ENCODE measurements at places on chromosomes 1 and 21.
A peak's percentile ranks its signal among the peaks of the same experiment; 100 is the strongest.

GRCh38 chr1:59220356-59220755 is 76.5 kb upstream of the FGGY start:
- no peak for DNase-seq

GRCh38 chr1:29854700-29855276 is 618.5 kb downstream of the PTPRU start:
- DNase-seq = no peak

DNA sequence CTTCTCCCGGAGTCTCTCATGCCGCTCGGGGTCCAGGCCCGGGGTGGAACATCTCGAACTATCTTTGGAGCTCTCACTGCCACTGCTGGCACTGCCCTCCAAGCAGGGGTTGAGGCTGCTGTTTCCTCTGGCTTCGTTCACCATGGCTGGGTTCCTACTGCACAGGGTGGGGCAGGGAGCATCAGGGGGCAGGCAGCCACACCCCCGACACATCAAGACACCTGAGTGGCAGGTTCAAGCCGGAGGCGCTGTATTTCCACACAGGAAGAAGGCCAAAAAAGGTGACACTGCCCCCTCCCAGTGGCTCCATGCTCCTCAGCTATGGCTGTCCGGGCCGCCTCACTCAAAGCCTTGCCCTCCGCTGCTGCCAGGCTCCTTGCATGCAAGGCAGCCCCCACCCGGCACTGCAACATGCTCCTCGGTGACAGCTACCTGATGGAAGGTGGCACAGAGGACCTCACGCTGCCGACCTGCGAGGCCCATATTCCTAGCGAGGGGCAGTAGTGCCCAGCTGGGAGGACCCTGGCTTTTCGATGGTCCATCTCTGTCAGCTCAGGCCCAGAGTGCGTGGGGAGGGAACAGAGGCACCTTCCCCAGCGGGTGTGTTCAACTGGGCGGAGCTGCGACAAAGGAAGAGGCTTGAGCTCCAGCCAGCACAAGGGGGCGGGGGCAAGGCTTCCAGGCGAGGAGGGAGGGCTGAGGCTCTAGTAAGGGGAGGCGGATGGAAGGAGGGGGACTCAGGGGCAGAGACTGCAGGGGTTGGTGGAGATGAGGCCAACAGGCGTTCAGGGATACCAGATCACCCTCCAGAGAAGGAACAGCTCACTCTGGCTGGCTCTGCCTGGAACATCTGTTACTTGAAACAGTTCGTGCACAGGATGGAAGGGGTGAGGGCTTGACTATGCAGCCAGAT is 2.5 kb downstream of the MTHFR start:
- DNase-seq = peak; percentile 95

DNA sequence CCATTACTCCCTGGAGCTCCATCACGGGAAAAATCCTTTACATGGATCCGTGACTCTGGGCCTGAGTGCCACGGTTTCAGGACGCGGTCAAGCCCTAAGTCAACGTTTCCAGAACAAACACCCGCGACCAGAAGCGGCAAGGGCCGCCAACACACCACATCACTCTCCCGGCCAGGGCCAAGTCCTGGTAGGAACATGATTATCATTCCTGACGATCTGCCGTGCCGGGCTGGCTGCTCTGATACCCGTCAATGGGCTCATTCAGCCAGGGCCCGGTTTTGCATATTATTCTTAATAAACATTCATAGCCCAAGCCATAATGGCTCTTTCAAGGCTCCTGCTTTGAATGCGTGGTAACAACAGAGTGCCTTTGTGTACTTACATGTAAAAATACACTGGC is 44.6 kb upstream of the SIM2 start:
- no peak for DNase-seq

DNA sequence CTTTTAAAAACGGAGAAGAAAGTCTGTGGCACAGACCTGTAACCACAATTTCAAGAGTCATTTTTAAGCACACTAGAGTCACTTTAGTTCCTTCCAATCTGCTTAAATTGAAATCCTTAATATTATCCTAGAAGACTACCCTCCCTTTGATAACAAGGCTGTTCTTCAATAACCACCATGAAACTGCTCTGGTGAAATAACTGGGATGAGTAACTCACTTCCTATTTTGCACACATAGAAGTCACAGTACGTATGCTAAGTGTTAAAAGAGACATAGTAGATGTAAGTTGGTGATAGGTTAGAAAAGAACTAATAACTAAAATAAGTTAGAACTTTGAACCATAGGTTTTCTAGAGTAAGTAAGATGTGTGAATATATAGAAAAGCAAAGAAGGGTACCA is 107.8 kb downstream of the NME7 start:
- no peak for DNase-seq

DNA sequence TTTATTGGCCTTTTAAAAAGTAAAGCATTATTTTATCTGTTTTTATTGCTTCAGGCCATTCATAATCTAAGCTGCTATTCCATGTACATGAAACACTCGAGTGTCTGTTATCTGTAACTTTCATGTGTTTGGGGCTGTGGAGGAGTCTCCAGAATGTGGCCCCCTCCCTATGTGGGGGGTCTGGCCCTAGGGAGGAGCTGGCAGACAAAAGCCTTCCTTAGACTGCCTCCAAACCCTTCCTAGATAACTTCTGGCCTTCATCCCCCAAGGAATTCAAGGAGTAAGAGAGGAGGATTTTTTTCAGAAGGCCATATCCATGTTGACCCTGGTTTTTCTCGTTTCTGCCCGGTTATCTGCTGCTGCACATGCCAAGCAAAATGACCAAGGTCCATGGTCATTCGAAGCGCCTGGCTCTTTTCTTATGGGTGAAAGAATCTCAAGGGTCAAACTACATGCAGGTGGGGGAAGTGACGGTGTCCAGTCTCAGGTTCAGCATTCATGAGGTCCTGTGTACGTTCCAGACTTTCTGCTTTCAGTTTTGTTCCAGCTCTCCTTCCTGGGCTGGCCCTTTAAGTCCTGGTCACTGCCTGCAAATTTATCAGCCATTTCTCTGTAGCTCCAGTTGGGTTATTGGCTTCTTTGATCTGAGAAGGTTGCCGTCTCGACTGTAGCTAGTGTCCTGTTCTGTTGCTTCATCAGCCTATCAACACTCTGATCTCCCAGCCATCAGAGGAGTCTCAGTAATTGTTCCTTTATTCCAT is 8.3 kb downstream of the TENT5C start:
- DNase-seq = no peak

DNA sequence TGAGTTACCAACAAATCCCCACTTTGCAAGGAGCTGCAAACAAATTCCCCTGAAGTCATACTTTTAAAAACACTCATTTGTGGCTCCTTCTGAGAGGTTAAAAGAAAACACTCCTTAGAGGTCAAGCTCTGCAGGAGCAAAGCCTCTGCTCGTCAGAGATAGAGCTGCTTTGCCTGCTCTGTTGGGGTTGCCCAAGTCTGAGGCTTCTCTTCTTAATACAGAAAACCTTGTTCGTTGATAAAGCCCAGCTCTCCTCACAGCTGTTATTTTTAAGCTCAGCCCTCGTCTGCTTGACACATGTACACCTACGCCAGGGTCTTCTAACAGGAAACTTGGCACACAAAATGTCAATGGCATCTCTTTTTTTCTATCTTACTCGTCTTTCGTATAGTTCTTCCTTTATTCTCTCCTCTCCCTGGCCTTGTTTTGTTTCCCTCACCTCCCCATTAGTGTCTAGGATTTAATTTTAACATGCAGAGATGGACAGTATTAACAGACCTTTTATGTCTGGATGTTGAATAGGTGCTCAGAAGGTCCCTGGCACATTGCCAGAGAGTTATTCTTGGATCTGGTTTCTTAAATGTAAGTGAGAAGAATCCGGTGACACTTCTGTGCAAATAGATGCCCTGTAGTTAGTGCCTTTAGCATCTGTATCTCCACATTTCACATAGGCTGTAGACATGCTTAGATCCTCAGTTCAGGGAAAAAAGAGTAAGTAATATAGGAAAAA is 86.0 kb downstream of the LRRC53 start:
- DNase-seq = no peak

- no peak for DNase-seq
These were observed 47.8 kb downstream of the AZIN2 start for GRCh38 chr1:33128781-33129180.

- no peak for DNase-seq
These were observed 390 bp upstream of the S100A9 start for GRCh38 chr1:153357076-153357852.

DNA sequence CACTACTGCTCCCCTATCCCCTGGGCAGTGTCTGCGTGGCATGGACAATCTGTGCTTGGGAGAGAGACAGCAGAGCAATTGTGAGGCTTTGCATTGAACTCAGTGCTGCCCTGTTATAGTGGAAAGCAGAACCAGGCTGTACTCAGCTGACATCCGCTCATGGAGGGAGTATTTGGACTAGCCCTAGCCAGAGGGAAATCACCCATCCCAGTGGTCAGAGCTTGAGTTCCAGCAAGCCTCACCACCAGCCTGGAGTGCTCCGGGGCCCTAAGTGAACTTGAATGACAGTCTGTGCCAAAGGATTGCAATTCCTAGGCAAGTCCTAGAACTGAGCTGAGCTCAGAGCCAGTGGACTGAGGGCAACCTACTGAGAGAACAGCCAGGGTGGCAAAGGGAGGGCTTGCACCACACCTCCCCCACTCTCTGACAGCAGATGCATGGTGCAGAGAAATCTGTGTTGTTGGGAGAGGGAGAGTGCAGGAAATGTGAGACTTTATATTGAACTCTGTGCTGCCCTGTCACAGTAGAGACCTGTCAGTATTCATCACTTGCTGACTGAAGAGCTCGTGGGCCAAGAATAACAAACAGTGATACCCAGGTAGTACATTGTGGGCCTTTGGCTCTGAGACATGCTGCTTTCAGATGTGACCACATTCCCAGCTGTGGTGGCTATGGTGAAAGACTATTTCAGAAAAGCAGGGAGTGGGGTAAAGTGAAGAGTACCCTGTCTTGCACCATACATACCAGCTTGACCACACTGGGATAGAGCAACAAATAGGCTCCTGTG is 107.7 kb upstream of the SLC5A9 start:
- no peak for DNase-seq

DNA sequence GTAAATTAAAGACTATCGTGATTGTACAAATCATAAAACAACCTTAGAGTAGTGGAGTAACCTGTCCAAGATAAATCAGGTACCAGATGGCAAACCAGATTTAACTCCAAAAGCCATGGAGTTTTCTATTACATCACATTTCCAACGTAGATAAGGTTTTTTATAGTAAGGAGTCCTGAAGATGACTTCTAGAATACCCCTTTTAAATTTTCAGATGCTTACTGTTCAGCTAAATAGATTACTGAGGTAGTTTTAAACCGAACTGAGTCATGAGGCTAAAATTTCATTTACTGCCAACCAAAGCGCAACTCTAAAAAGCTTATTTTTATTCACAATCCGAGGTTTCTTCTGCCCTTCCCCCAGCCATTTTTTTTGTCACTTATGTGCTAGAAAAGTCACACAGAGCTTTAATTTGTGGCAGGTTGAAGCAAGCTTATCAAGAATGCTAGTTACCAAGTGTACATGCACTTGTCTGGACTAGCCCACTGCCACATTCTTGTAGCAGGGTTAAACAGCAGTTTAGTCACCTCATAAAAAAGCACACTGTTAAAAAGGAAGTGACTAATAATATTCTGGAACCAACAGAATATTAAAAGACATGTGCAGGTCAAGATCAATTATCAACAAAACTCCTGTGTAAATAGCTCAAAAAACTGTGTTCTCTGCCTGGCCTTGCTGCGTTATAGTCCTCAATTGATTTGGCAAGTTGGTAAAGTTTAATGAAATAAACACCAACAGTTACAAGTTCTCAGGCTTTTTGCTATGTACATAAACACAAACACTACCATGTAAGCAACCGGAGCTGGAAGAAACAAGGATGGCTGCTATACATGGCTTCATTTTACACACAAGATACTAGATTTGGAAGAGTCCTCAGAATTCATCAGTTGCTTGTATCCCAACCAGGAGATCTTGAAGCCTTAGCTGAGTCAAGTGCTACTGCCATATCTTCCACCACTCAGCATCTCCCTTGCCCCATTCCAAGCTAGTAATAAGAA is 180.3 kb upstream of the DMRTA2 start:
- no peak for DNase-seq

GRCh38 chr1:51636764-51637522 is 20.1 kb downstream of the OSBPL9 start:
- DNase-seq = no peak

DNA sequence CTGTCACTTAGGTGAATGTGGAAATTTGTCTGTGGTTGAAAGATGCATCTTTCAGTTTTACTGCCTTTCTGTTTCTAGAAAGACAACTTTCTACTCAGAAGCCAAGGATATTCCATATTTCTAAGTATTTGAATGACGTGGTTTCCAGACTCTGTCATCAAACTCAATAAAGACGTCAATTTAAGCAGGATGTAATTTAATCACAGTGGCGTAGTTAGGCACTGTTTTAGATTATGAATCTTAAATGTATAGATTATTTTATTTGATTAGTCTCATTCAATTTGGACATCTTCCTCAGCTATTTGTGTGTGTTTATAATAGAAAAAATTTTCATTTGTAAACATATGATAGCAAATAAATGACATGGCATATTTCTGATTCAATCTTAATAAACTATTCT is 298.9 kb downstream of the RYR2 start:
- no peak for DNase-seq

DNA sequence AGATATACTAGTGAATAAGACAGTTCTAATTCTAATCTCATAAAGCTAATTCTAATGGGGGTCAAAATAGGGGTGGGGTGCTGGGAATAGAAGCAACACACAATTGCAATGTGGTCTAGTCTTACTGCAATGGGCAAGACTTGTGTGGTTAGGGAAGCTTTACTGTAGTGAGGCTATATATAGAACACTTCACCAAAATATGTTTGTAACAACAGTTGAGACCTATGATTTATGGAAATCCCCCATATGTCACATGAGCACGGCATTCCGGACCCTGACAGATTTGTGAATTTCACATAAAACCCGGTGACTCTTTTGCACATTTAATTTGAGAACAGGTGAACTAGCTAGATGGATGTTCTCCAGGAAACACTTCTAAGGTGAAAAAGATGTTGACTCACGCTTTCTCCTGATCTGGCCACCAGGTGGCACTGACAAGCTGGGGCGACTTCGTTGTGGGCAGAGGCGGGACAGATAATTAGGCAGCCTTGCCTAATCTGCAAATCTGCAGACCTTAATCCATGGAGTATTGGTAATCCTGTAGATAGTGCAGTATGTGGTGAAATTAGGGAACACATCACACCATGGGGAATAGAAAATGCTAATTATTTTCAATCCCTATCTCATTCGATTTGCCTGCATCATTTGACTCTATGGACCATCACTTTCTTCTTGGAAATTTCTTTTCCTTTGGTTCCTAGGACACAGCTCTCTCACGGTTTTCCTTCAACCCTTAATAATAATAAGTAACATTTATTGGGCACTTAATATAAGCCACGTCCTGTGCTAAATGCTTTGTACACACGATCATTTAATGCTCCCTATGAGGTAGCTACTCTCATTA is 37.7 kb downstream of the KIAA0040 start:
- DNase-seq = peak; percentile 70

Measured in ELF-1 (cell line).